ENCODE measurements at places on chromosomes 5 and 9.

GRCh38 chr5:122385286-122385685 is 73.2 kb downstream of the SNCAIP start:
- H3K4me3 ChIP-seq = no peak overlapping the region
- DNase-seq = no peak
- H3K4me1 ChIP-seq = no peaks in the 10 kb centered on the region
- no peaks in the 10 kb centered on the region for H3K36me3 ChIP-seq
- H3K27ac ChIP-seq = no peak overlapping the region

DNA sequence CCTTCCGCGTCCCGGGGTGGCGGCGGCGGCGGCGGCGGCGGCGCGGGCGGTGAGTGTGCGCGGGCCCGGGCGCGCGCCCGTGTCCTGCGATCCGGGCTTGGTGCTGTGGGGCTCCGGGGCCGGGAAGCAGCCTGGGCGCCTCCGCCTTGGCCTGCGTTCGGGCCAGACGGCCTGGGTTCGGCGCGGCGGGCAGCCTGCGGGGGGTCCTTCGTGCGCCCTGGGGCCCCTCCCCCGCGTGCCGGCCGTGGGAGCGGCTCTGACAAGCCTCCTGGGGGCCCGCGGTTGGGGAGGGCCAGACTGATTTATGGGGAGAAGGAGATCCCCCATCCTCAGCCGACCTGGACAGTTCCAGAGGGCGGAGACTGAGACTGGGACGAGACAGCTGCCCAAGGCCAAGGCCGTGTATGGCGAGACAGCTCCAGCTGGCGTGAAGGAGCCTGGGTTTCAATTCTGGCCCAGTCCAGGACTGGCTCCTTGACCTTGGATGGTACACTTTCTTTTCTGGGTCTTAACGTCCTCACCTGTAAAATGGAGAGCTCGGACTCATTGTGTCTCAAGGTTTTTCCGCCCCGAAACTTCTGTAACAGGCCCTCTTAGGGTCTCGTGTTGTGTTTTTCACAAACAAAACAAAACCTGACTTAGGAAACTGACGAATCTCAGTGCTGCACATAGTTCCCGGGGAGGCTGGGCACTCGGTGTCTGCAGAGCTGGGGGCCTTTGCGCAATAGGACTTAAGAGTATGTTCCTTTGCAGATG is 603 bp downstream of the TMEM268 start:
- no peaks in the 10 kb centered on the region for H3K27me3 ChIP-seq
- H3K36me3 ChIP-seq = peaks cover 18% of the 10 kb centered on the region
- peak overlapping the region; percentile 88 for H3K27ac ChIP-seq
- H3K4me3 ChIP-seq = peak overlapping the region; percentile 83
- H3K4me1 ChIP-seq = peaks cover 44% of the 10 kb centered on the region
- DNase-seq = peak; percentile 47

DNA sequence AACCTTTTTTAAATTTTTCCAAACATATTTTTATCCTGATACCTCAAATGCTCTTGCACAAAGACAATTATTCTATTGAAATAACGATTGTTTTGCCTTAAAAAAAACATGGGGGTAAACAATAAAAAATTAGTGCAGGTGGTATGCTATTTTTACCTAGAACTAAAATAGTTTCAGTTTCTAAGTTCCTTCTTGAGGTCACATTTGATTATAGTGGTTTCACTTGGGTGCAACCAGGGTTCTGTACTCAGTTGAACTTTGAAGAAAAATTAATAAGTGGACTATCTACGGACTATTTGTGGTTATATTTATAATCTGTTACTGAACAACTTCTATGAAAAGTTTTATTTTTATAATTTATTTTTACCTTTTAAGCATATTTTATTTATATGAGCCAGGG is 387.1 kb upstream of the IZUMO3 start:
- H3K4me3 ChIP-seq = no peak overlapping the region
- no peaks in the 10 kb centered on the region for H3K4me1 ChIP-seq
- no peak overlapping the region for H3K27ac ChIP-seq
- H3K27me3 ChIP-seq = no peaks in the 10 kb centered on the region
- no peak for DNase-seq

- peaks cover 3% of the 10 kb centered on the region for H3K4me1 ChIP-seq
- no peaks in the 10 kb centered on the region for H3K36me3 ChIP-seq
- DNase-seq = no peak
- H3K27ac ChIP-seq = no peak overlapping the region
- H3K4me3 ChIP-seq = no peak overlapping the region
These were observed 45.9 kb downstream of the PSD2 start for GRCh38 chr5:139841549-139841948.

DNA sequence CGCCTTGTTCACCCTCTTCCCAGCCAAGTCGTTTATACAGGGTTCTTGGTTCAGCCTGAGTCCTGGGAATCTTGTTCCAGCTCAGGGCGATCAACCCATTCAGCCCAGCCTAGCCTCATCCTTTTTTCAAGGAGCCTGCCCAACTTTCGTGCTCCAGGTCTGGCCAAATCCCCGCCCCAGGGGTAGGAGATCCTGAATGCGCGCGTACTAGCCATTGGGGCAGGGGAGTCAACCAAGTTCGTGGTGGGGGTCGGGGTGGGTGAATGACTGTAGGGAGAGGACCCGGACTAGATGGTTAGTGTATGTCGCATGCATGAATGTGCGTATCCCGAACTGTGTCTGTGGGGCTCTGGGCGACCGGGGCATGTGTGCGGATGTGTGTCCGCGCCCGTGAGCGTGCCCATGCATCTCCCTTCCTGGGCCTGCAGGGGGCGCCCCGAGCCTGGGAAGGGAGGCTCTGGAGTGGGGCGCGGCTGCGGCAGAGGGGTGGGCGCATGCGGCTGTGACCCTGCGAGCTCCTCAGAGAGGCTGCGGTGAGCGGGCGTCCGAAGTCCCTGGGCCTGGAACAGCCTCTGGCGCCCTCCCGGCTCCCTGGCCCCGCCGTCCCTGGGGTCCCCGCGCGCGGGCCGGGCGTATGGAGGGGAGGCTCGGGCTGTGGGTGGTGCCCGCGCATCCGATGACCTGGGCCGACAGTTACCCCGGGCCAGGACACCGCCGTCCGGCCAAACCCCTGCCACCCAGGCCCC is 8.7 kb downstream of the CCL21 start:
- DNase-seq = peak; percentile 80
- H3K27me3 ChIP-seq = peaks cover 21% of the 10 kb centered on the region
- H3K27ac ChIP-seq = no peak overlapping the region
- H3K4me1 ChIP-seq = peaks cover 5% of the 10 kb centered on the region
- no peaks in the 10 kb centered on the region for H3K36me3 ChIP-seq

DNA sequence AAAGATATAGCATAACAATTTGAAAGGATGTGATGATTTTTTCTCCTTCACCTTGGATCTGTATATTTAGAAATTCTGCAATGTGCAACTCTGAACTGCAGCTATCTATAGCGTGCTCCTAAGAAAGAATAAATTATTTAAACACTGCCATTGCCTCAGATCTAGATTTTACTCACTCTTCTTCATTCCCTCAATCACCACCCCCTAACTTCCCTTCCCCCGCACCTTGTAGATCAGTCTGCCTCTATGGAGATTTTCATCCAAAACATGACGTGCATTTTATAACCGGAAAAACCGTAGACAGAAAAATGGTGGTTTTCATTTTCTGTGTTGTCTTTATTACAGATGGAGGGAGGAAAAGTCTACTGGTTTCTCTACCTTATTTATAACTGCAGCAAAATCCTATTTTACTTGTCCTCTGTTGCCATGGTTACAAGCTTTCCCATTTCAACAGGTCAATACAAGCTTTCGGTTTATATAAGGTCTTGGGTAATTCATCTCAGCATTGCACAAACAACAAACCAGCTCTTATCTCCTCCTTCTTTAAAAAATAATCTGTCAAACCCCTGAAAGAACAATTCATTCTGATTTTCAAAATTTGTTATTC is 480.0 kb downstream of the TAF11L14 start:
- no peaks in the 10 kb centered on the region for H3K27me3 ChIP-seq
- no peak for DNase-seq
- no peaks in the 10 kb centered on the region for H3K36me3 ChIP-seq
- no peaks in the 10 kb centered on the region for H3K4me1 ChIP-seq

DNA sequence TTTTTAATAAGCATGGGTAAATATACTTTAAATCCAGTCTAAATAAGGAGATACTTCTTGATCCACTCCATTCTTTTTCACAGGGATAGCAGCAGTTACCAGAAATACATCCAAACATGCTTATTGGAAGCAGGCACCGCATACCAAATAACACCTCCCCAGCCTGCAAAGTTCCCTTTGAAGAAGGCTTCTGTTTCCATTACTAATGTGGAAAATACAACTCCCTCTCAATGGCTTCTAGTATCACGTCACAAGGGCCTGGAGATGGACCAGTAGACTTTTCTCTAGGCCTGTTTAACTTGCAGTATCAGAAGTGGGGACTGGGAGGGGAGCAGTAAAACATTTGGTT is 20.8 kb downstream of the TMEM245 start:
- no peaks in the 10 kb centered on the region for H3K27me3 ChIP-seq
- no peak for DNase-seq
- H3K36me3 ChIP-seq = peaks cover 66% of the 10 kb centered on the region
- H3K27ac ChIP-seq = no peak overlapping the region
- no peak overlapping the region for H3K4me3 ChIP-seq

GRCh38 chr9:112608851-112609250 is 109.1 kb downstream of the INIP start:
- no peaks in the 10 kb centered on the region for H3K4me1 ChIP-seq
- H3K27me3 ChIP-seq = no peaks in the 10 kb centered on the region
- no peak overlapping the region for H3K27ac ChIP-seq
- no peak for DNase-seq
- no peaks in the 10 kb centered on the region for H3K36me3 ChIP-seq

DNA sequence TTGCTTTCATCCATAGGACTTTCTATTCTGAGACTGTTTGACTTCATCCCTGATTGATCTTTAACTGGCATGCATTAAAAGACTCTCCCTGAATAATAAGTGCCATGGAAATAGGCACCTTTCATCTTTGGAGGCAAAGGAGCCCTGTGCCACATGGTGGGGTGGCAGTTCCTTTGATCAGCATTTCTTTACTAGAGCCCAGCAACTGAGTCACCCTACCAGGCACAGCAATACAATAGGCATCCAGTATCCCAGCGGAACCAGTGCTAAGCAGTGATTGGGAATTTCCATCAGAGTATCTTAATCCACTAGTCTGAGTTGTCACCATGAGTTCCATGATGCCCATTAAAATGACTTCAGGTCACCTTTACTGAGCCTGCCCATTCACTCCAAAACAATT is 476.1 kb upstream of the MPDZ start:
- DNase-seq = no peak
- no peaks in the 10 kb centered on the region for H3K4me1 ChIP-seq
- H3K27ac ChIP-seq = no peak overlapping the region
- H3K27me3 ChIP-seq = no peaks in the 10 kb centered on the region
- no peak overlapping the region for H3K4me3 ChIP-seq

GRCh38 chr5:125034331-125034730 is 287.9 kb upstream of the ZNF608 start:
- no peaks in the 10 kb centered on the region for H3K4me1 ChIP-seq
- DNase-seq = no peak
- H3K4me3 ChIP-seq = no peak overlapping the region
- H3K27me3 ChIP-seq = peaks cover 2% of the 10 kb centered on the region

GRCh38 chr5:179427032-179427675 is 81.9 kb upstream of the ADAMTS2 start:
- no peaks in the 10 kb centered on the region for H3K27me3 ChIP-seq
- no peak for DNase-seq
- no peak overlapping the region for H3K4me3 ChIP-seq
- no peaks in the 10 kb centered on the region for H3K4me1 ChIP-seq

- H3K27ac ChIP-seq = no peak overlapping the region
- H3K36me3 ChIP-seq = peaks cover 86% of the 10 kb centered on the region
- H3K4me1 ChIP-seq = peaks cover 72% of the 10 kb centered on the region
- H3K27me3 ChIP-seq = no peaks in the 10 kb centered on the region
- no peak for DNase-seq
These were observed 267.3 kb downstream of the MLLT3 start for GRCh38 chr9:20355022-20355421.

GRCh38 chr5:5721881-5722280 is 299.4 kb downstream of the ICE1 start:
- no peak overlapping the region for H3K27ac ChIP-seq
- no peaks in the 10 kb centered on the region for H3K27me3 ChIP-seq
- H3K4me1 ChIP-seq = no peaks in the 10 kb centered on the region
- DNase-seq = no peak

- no peak overlapping the region for H3K27ac ChIP-seq
- DNase-seq = no peak
- H3K4me3 ChIP-seq = no peak overlapping the region
- peaks cover 2% of the 10 kb centered on the region for H3K27me3 ChIP-seq
- H3K36me3 ChIP-seq = no peaks in the 10 kb centered on the region
- H3K4me1 ChIP-seq = no peaks in the 10 kb centered on the region
These were observed 288.0 kb upstream of the SMARCA2 start for GRCh38 chr9:1726993-1727759.

DNA sequence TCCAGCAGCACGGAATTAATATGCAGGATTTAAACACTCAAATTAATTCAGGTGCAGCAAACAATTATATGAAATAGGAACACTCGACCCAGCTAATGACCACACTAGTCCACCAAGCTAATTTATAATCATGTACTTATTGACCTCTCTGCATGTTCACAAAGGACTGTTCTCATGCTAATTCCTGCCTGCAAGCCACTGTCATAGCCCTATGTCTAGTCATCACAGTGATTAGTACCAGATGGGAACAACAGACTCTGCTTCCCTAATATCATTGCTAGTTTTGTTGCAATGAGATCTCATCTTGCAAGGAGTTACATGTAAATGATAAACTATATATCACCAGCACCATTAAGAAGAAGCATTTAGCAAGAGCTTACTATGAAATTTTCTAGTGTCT is 553.0 kb upstream of the GRAMD2B start:
- H3K36me3 ChIP-seq = no peaks in the 10 kb centered on the region
- no peak for DNase-seq
- H3K4me1 ChIP-seq = no peaks in the 10 kb centered on the region

- no peaks in the 10 kb centered on the region for H3K27me3 ChIP-seq
- DNase-seq = no peak
- no peaks in the 10 kb centered on the region for H3K36me3 ChIP-seq
- no peaks in the 10 kb centered on the region for H3K4me1 ChIP-seq
- no peak overlapping the region for H3K27ac ChIP-seq
These were observed 330.6 kb downstream of the CHSY3 start for GRCh38 chr5:130234816-130235215.

DNA sequence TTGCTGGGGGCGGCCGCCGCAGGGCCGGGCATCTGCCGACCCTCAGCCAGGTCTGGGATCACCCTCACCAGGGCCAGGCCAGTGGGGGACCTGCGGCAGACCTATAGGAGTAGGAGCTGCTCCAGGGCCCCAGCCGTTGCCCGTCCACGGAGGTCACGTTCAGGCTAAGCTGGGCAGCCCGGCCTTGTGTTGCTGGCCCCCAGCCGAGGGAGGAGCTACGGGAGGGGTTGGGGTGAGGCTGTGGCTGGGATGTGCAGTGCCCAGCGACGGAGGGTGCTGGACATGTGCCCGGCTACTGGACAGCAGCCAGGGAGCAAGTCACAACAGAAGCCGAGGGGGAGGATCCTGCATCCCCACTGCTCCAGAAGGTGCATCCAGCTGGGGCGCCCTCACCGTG is 39.6 kb upstream of the SLC6A19 start:
- no peak overlapping the region for H3K4me3 ChIP-seq
- H3K27me3 ChIP-seq = peaks cover 31% of the 10 kb centered on the region
- no peaks in the 10 kb centered on the region for H3K4me1 ChIP-seq
- no peak overlapping the region for H3K27ac ChIP-seq
- no peaks in the 10 kb centered on the region for H3K36me3 ChIP-seq
- no peak for DNase-seq

Data from activated CD8-positive, alpha-beta T cell treated with anti-CD3 and anti-CD28 coated beads, Interleukin-2, amount 10 ng/mL, durations not matched to agents 7 days and 5 days (primary cell).